Endothelial cell (in vitro differentiated cells): ENCODE measurements at places on chromosomes 4 and X.

- DNase-seq: no peak
Measured at GRCh38 chr4:15006416-15007024, 4.2 kb downstream of the CPEB2 start.

GRCh38 chrX:30489323-30489722 is 88.2 kb downstream of the TASL start:
- no peak for DNase-seq

GRCh38 chr4:8910822-8911315 is 39.2 kb upstream of the HMX1 start:
- DNase-seq: no peak

- DNase-seq: no peak
Measured at GRCh38 chr4:139984471-139984870, 169.5 kb downstream of the MAML3 start.

- peak; percentile 59 for DNase-seq
Measured at GRCh38 chr4:110615353-110616237, 7.3 kb downstream of the PITX2 start.

GRCh38 chrX:111634823-111635729 is 45.9 kb upstream of the ALG13 start:
- no peak for DNase-seq

GRCh38 chr4:20490734-20491133 is 209.5 kb upstream of the PACRGL start:
- no peak for DNase-seq

GRCh38 chrX:108224218-108224617 is 132.6 kb downstream of the ATG4A start:
- DNase-seq: no peak

DNA sequence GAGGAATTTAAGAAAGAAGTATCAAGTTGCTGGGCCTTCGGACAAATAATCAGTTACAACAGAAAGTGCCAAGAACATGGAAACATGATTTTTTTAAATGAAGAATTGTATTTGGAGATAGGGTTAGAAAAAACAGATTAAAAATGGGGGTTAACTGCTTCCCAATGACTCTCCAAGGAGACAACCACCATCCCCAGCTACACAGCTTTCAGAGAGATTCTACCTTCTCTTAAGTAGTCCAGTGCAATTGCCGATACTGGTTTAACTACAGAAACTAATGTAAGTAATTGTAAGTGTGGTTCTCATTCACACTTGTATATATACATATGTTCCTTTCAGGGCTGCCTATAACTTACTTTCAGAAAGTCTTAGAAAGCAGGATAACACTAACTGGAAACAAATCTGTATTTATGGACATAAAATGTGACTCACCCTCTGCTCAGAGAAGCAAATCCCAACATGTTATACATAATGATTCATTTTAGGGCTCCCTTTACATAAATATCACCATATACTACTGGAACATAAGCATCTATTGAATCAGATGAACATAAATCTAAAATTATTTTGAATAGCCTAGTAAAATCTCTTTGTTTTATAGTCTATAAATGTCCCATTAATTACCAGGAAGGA is 248.9 kb upstream of the UGT8 start:
- no peak for DNase-seq

DNA sequence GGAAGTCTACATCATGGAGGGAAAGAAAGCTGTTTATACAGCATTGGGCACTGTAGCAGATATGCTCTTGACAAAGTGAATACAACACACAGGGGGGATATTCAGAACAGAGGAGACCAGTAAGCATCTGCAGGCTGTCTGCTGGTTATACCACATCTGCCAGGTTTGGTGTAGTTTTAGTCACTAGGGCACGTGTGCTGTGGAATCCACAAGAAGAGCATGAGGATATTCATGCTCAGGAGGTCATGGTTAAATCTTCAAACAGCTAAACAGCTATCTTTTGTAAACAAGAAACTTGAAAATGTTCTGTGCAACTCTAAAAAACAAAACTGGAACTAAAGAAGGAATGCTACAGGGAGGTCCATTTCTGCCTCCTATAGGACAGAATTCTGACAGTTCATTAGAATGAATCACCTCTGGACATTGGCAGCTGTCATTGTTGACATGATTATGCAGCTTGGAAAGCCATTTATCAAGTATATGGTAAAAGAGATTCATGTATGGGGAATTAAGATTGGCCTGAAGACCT is 175.8 kb downstream of the RCHY1 start:
- no peak for DNase-seq

- DNase-seq: no peak
Measured at GRCh38 chr4:52870225-52870624, 8.1 kb downstream of the RASL11B start.

- DNase-seq: peak; percentile 78
Measured at GRCh38 chrX:69538321-69538876, 34.3 kb downstream of the NALF2 start.

DNA sequence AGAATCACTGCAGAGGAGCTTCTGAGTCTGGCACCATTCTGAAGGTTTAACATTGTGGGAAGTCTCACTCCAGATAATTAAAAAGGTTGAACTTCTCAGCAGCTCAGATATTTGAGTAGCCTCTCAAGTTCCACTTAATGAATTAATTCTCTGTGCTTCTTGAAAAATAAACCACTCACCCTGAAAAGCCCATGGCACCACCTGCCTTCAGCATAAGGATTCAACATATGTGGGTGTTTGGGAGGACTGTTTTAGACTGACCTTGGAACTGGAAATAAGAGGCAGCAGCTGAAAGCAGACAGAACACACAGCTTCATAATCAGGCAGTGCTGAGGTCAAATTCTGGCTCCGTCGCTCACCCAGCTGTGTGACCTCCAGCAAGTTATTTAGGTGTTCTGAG is 100.6 kb downstream of the KCNIP4 start:
- DNase-seq: no peak

- no peak for DNase-seq
Measured at GRCh38 chr4:165190591-165191347, 16.6 kb upstream of the KLHL2 start.

DNA sequence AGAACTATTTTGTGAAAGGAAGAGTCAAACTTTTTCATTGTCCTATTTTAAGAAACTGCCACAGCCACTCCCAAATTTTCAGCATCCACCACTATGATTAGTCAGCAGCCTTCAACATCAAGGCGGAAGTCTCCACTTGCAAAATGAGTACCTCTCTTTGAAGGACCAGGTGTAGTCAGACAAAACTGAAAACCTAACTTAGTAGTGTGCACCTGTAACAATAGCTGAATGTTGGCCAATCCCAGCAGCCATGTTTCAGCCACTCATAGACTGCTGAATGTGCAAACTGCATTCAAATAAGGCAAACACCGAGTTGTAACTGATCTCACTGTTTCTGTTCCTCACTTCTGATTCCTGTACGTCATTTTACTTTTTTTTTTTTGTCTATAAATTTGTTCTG is 341.1 kb downstream of the IL15 start:
- no peak for DNase-seq

- no peak for DNase-seq
Measured at GRCh38 chr4:178937130-178937529, 1494.9 kb upstream of the AGA start.

- no peak for DNase-seq
Measured at GRCh38 chr4:40418430-40419230, 83.5 kb downstream of the CHRNA9 start.
